Gastrocnemius medialis (tissue), 4 donors: ENCODE measurements at places on chromosomes 13 and 19.

DNA sequence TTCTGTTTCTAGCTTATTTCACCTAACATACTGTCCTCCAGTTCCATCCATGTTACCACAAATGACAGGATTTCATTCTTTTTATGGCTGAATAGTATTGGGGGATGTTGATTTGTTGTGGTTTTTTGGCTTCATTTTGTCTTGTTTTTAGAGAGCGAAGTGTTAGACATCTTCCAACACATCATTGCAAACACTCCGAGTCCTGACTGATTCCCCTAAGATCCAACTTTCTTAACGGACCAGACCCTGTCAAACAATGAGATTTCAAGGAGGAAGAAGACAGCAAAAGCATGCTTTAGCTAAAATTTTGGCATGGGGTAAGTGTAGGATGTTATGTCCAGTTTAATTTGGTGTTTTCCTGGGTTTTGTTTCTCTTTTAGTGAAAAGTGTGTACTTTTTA is 3.8 kb upstream of the CASP14 start:
- DNase-seq: no peak

- no peak for DNase-seq
Observed at GRCh38 chr13:60454425-60454824, 57.4 kb downstream of the TDRD3 start.

GRCh38 chr19:39193803-39194202 is 3.0 kb upstream of the NCCRP1 start:
- no peak for DNase-seq

GRCh38 chr19:42288387-42288786 is 13.5 kb upstream of the PRR19 start:
- no peak for DNase-seq

DNA sequence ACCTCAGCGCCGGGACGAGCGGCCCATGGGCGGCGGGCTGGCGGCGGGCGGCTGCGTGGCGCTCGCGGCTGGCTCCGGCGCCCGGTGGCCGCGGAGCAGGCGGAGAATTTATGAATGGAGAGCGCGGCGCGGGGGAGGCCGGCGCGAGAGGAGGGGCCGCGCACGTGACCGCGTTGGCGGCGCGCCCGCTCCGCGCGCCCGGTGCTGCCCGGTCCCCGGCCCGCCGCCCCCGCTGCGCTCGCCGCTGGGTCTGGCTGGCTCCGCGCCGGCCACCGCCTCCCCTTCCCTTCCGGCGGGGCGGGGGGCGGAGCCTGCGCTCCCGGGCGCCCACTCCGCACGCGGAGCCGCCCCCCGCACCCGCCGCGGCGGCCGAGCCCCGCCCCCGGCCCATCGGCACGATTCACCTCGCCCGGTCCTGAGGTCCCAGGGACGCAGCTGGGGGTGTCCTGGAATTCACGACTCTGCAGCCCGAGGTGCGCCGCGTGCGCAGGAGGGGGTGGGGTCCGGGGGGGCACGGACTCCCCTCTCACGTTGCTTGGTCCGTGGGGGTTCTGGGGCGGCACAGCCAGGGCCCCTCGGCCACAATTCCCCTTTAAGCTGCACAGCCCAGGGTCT is at the start of gene CBARP:
CBARP (minus strand) TSS at position 252 of the 615 bp plus-strand sequence. CDS start 1,905 bp downstream, outside the sequence.
- DNase-seq: no peak

- no peak for DNase-seq
Observed at GRCh38 chr13:77503398-77503797, 32.1 kb upstream of the SCEL start.

DNA sequence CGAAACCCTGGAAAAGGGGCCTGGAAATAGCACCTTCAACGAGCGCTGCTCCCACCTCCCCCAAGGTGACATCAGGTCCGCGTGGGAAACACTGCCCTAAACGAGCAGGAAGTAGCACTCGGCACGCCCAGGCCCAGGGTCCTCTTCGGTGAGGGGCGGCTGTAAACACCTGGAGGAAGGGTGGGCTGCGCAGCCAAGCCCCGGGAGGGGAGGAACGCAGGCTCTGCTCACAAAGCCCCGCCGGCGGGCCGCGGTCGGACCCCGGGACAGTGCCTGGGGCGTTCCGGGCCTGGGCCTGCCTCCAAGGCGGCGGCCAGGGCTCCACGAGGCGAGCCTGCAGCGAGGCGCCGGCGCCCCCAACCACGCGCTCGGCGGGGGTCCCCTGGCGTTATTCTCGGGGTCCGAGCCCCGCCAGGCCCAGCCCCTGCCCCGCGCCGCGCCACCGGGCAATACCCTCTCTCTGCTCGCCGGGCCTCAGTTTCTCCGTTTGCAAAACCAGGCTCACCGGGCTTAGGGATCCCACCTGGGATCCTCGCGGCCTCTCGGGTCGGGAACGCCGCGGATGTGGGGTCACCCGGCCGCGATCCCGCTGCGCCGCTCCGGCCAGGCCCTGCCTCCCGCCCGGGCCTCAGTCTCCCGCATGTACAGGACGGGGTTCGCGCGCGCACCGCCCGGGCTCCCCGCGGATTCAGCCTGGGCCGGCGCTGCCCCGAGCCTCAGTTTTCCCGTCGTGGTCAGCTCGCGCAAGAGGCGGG is 630 bp downstream of the RNF126 start:
- no peak for DNase-seq

DNA sequence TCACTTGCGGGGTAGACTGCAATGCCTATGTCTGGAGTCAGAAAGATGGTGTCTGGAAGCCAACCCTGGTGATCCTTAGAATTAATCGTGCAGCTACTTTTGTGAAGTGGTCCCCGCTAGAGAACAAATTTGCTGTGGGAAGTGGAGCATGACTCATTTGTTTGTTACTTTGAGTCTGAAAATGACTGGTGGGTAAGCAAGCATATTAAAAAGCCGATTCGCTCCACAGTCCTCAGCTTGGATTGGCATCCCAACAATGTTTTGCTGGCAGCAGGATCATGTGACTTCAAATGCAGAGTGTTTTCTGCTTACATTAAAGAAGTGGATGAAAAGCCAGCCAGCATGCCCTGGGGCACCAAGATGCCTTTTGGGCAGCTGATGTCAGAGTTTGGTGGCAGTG is 9.5 kb upstream of the ERVV-1 start:
- DNase-seq: no peak

- DNase-seq: no peak
Observed at GRCh38 chr13:79197933-79198332, 208.1 kb downstream of the RBM26 start.

- DNase-seq: no peak
Observed at GRCh38 chr13:100809129-100809390, 134.5 kb upstream of the TMTC4 start.

DNA sequence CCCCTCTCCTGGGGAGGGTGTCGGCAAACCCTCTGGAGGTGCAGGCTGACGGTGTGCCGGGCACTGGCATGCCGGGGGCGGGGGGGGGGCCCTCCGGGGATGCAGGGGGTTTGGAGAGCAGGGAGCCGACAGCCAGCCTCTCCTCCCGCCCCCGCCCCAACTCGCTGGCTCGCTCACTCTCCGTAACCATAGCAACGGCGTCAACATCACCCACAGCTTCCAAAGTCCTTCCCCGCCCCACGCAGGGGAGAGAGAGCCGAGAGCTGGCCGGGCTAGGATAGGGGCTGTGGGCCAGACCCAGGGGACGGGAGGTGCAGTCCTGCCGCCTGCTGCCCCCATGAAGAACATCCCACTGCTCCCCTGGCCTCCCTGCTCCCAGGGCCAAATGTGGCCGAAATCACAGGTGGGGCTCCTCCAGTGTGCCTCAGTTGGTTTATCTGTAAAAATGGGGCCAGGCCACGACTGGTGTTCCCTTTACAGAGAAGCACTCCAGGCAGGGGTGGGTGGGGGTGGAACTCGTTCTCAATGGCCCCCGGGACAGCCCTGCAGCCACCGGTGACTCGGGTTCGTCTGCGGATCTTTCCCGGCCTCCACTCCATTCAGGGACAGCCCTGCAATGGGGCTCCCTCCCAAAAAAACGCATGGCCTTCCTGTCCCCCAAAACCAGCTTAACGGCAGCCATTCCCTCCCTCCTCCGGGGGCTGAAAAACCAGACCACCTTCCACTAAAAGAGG is 3.2 kb downstream of the KLF16 start:
- no peak for DNase-seq

GRCh38 chr13:37448153-37448552 is 150.4 kb downstream of the POSTN start:
- DNase-seq: no peak

DNA sequence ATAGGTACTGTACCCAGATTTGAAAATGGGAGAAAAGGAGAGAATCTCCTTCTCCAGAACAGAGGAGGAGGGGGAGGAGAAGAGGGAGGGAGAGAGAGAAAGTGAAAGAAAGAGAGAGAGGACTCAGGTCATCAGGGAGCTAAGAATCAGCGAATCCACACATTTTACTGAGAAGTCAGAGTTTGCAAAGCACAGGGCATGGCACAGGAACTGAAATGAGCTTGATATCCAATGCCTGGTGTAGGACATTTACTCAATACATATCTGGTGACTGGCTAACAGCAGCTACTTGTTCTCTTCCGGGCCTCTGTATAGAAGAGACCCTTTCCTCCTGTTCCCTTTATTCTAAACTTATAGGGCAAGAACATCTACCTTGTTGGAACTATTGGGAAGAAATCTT is 375.1 kb downstream of the KLF5 start:
- no peak for DNase-seq

GRCh38 chr13:77832339-77833100 is 86.1 kb downstream of the EDNRB start:
- DNase-seq: no peak

GRCh38 chr19:46115396-46116106 is 8.9 kb downstream of the IGFL3 start:
- no peak for DNase-seq

DNA sequence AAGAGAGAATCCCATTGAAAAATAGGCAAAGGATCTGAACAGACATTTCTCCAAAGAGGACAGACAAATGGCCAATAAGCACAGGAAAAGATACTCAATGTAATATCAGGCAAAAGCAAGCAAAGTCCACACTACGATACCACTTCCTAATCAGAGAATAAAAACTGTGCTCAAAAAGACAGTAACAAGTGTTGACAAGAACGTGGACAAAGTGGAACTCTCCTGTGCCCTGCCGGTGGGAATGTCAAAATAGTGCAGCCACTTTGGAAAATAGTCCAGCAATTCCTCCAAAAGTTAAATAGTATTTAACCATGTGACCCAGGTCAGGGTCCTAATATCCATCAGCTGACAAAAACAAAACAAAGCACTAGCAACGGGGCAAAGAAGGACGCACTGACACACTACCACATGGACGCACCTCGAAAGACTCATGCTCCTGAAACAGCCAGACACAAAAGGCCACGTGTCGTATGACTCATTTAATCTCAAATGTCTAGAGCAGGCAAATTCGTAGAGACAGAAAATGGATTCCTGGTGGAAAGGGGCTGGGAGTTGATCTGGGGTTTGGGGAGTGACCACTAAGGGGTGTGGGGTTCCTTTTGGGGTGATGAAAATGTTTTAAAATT is 5.2 kb downstream of the MIER2 start:
- no peak for DNase-seq

- no peak for DNase-seq
Observed at GRCh38 chr19:35136977-35137702, 1.5 kb upstream of the FXYD1 start.

- no peak for DNase-seq
Observed at GRCh38 chr13:30022256-30022655, 171.8 kb upstream of the UBL3 start.

GRCh38 chr19:12984143-12984627 is 11.1 kb upstream of the NFIX start:
- no peak for DNase-seq

DNA sequence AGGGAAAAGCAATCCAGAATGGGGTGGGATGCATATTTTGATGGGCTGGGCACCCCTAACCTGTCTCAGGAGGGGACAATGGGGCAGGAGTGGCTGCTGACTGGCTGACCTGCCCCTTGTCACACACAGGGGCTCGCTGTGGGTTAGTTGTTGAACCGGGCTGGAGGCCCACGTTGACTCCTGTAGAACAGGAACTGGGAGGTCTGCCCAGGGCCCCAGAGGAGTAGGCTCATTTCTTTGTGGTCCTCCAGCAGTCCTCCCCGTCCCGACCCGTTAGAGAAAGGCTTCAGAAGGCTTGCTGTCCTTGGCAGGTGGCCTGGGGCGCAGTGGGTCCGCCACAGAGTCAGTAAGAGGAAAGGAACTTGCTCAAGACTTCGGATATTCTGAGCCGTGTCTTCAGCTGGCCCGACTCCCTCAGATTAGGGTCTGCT is 70.1 kb downstream of the COL4A1 start:
- DNase-seq: no peak

DNA sequence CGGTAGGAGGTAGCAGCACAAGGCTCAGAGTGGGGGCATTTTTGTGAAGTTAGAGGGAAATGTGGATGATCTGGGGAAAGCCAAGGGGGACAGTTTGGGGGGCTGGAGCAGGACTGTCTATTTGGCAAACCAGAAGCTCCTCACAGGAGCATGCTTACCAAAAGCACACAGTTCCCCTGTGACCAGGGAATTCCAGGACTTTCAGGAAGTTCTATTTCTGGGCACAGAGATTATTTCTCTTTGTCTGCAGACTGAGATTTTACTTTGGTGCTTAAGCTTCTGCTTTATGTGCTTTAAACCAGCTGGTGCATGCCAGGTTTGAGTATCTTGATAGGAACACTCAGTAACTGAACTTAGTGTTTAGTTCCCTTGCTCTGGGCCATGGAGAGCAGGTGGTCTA is 525.3 kb downstream of the DIAPH3 start:
- no peak for DNase-seq

GRCh38 chr19:14510311-14511228 is 7.6 kb downstream of the DNAJB1 start:
- DNase-seq: peak; percentile 71

DNA sequence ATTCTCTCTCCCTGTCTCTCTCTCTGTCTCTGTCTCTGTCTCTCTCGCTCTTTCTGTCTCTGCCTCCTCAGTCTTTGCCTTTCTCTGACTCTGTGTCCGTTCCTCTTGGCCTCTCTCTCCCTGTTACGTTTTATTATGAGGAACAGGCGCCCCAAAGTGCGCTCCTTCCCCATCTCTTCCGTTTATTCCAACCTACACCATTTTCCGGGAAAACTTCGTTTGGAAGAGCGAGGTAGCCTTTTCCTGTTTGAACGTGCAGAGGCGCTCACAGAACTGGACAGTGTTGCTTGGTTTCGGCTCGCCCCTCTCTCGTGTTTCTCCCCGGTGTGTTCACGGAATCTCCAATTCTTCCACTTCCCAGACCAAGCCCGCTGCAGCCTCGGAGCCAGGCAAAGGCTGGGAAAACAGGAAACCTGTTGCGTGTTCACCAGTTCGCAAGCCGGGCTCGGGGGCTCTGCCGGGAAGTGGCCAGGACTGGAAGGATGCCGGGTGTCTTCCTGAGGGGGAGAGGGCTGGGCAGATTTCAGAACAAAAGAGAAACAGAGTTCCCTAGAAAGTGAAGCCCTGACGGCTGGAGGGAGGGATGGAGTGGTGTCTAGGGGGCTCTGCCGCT is 605 bp downstream of the TMEM255B start:
- DNase-seq: no peak
